CD4-positive, alpha-beta T cell treated with Interleukin-4 for 1 hour (primary cell): ENCODE measurements at places on chromosomes 12 and 14.
A peak's percentile ranks its signal among the peaks of the same experiment; 100 is the strongest.

DNA sequence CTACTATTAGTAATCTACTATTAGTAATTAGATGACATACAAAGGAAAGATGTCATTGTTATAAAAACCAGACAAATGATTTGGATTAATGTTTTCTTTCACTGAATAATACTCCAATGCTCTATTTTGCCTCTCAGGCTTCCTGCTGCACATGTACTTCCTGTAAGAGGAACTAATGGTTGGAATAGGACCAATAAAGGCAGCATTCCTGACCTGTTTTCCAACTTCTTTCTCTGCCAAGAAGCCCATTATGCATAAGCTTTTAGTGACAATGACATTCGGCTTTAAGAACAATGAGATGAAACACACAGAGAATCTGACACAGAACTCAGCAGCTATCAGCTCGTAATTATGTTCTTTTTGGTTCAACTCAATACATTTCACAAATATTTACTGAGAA, 5.2 kb upstream of the C12orf56 start:
- DNase-seq: no peak

- no peak for DNase-seq
Measured at GRCh38 chr14:62847168-62847567, 198.1 kb downstream of the KCNH5 start.

- no peak for DNase-seq
Measured at GRCh38 chr14:47919334-47919846, 244.0 kb upstream of the MDGA2 start.

- no peak for DNase-seq
Measured at GRCh38 chr12:71410844-71411243, 28.8 kb upstream of the LGR5 start.

- no peak for DNase-seq
Measured at GRCh38 chr12:49961993-49962764, 507 bp downstream of the AQP5 start.

- no peak for DNase-seq
Measured at GRCh38 chr12:3432868-3433267, 58.1 kb upstream of the PRMT8 start.

DNA sequence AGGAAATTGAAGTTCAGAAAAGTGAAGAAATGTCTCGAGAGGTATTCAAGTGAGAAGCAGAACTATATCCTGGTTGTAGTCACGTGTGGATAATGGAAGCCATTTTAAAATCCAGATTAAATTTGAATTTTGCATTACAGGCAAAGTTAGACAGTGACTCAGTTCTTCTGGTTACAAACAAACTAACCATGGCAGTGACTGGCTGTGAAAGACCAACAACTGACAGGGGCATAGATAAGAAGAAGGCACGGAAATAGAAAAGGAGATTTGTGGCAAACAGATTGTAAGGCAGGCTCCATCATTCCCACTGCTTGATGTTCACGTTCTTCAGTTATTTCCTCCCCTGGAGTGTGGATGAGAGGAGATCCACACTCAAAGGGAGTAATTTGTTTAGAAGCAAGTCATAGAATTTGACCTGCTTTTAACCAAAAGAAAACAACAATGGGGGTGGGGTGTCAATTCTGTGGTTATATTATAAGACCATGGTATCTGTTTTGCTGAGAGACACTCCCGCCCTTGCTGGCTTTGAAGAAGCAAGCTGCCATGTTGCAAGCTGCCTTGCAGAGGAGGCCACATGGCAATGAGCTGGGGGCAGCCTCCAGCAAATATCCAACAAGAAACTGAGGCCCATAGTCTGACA, 795.3 kb downstream of the VRK1 start:
- no peak for DNase-seq

- DNase-seq: no peak
Measured at GRCh38 chr14:61140872-61141271, 140.3 kb downstream of the TMEM30B start.

- DNase-seq: peak; percentile 59
Measured at GRCh38 chr12:53381731-53382630, 2.0 kb downstream of the SP1 start.

DNA sequence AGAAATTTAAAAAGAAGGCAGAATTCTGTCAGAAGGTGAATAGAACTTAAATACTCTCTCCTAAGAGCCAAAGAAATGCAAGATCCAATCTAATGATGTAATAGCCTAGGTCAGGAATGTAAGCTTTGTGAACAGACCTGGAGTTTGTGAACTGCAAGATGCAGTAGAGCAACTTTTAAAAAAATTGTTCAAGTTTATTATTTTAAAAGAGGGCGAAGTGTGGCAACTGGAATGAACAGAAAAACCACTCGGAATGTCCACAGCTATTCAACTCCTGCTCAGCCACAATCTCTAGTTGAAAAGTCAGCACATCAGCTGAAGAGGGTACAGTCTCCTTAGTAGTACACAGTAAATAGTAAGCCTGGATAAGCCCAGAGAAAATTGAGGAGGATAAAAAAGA, 228.8 kb downstream of the PPFIA2 start:
- DNase-seq: no peak

DNA sequence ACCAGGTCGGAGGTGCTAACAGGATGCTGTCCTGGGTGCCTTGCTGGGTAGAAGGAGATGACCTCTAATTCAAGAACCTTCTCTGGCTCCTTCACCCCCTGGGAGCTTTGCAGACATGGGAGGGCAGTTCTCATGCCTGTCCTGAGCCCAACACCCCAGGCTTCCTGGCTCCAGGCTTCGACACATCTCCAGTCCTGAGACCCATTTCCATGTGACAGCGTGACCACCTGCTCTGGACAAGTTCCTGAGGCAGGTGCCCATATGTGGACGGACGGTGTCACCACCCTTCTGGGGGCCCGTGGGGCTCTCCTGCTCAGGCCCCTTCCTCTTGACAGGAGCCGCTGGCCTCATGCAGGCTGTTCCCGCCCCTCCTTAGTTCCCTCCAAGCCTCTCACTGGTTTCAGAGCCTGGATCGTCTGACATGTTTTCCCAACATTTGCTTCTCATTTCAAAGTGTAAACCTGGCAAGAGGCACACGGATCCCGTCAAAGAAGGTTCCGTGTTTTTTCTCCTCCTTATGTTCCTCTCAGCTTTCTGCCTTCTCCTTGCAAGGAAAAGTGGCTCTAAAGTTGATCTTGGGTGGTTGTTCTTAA, 291.9 kb upstream of the RTL1 start:
- DNase-seq: no peak

DNA sequence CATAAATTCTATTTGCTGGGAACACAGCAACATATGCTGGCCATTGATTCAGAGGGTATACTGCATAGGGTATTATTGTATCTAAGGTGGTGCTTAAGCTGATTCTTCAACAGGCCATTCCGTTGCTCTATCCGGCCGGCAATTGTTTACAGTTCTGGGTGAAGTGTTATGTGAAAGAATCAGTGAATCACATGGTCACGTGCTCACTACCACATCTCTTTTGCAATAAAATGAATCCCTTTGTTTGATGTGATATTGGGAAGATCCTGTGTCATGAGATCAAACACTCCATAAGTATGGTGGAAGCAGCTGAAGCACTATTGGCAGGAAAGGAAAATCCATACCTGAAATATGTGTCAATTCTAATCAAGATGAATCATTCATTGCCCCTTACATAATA, 7.6 kb upstream of the USP15 start:
- no peak for DNase-seq

DNA sequence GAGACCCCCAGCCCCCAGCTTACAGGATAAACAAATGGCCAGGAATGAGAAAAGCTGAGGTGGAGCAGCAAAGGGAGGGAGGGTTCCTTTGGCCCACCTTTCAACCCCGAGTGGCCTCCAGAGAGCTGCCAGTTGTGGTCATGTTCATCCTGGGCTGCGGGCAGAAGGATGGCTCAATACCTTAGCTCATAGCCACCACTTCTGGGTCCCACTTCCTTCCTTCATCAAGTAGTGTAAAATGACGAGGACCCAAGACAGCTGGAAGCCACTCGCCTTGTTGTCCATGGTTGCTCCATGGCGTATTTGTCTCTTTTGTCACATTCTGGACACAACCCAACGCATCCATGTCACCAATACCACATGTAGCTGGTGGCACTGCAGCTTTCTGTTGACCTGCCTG, 24.2 kb downstream of the CRACR2A start:
- peak; percentile 51 for DNase-seq

- DNase-seq: no peak
Measured at GRCh38 chr14:101185073-101185835, 281.7 kb upstream of the RTL1 start.

- DNase-seq: no peak
Measured at GRCh38 chr12:121798787-121799155, 5.0 kb upstream of the SETD1B start.

DNA sequence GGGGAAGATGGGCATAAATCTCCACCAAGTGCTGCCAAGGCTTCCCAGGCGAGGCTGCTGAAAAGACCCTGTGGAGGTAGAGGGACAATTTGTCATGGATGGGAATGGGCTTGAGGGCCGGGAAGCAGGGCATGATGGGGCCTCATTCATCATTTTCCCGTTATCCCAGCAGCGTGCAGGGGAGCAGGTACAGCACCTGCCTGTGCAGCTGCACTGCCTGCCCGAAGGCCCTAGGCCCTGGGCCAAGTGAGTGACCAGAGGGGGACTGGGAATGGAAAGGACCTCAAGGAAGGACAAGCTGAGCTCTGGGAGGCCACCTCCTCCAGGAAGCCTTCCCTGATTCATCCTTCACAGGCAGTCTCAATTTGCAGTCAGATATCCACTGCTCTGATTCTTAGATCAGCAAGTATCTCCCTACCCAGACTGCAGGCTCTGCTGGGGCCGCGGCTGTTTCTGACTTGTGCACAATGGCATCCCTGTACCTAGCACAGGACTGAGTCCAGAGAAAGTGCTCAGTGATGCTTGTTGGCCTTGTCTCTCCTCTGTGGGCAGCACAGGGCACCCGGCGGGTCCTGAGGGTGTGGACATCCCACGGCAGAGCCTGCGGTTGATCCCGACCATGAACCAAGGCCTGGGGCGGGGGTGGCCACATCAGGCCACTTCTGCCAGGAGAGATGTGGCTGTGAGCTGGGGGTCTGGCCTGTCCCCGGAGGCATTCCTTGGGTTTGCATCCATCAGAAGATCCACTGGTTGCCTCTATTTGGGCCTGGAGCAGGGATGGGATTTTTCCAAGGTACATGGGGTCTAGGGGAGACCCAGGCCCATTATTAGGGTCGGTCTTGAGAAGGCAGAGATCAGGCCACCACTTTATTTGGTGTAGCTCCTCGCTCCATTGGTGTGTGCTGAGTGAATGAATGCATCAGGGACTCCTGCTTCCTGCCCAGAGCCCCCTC, 167.3 kb upstream of the RTL1 start:
- DNase-seq: peak; percentile 1

GRCh38 chr14:100982762-100983161, 79.2 kb upstream of the RTL1 start:
- no peak for DNase-seq

GRCh38 chr12:103053089-103053488, 95.6 kb downstream of the ASCL1 start:
- no peak for DNase-seq

DNA sequence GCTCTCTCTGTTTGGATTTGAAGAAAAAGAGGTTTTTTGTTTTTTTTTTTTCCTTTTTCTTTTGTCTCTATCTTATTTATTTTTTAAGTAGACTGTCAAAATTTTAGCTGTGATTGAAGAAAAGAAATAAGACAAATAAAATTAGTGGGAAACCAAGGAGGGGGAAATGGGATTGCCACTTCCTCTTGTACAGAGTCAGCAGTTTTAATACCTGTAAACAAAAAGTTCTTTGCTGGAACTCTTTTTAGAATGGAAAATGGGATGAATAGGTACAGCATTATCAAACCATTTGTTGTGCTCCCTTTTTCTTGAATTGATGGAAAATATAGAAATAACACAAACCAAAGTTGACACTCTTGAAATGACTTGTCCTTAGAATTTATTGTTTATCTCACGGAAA, 680.7 kb downstream of the DIO2 start:
- no peak for DNase-seq

- DNase-seq: no peak
Measured at GRCh38 chr14:49895480-49895879, 2.6 kb downstream of the ARF6 start.

- DNase-seq: no peak
Measured at GRCh38 chr12:38528527-38528926, 212.0 kb downstream of the ALG10B start.

- DNase-seq: no peak
Measured at GRCh38 chr12:38875586-38876228, 29.7 kb downstream of the CPNE8 start.
